ENCODE measurements at places on chromosomes 7 and 10.

GRCh38 chr7:16189026-16189715, 232.2 kb downstream of the CRPPA start:
- no peak for DNase-seq

DNA sequence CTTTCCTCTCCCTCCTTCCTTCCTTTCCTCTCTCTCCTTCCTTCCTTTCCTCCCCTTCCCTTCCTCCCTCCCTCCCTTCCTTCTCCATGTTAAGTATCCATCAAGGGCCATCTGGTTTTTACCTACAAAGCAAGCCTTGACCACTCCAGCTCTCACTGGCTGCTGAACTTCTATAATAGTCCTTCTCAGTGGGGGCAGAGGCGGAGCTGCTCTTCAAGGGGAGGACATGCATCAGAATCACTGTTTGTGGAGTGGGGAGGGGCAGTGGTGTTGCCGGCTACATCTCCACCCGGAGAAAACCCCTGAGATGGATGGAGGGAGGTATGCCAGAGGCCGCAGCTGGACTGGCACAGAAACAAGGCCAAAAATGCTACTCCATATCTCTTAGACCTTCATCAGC, 25.9 kb downstream of the LAMB1 start:
- DNase-seq = no peak

DNA sequence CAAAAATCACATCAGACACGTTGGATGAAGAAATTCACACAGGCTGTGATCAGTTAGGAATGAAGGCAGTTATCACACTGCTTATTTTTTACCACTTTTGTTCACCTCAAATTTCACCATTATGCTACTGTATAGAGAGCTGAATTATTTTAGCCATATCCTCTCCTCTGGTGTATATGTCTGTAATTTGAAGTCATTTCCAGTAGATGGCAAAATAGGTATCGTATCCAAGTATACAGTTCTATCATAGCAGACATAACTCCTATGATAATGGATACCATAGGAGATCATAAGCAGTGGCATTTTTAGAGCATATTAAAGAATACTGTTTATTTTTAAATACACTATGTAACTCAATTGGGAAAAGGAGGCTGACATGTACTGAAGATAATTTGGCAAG, 909.7 kb downstream of the DNAJB9 start:
- DNase-seq = no peak

- DNase-seq = no peak
These were observed 185.5 kb downstream of the ADARB2 start for GRCh38 chr10:1551636-1552338.
